Activated CD4-positive, alpha-beta T cell treated with anti-CD3 and anti-CD28 coated beads, Interleukin-2, amount 10 ng/mL, durations not matched to agents 7 days and 5 days (primary cell): ENCODE measurements at places on chromosomes 2 and 18. TPM values are rescaled to one million over a fixed set of nuclear protein-coding genes. Genes with fewer than 3 reads are reported as not detected.

DNA sequence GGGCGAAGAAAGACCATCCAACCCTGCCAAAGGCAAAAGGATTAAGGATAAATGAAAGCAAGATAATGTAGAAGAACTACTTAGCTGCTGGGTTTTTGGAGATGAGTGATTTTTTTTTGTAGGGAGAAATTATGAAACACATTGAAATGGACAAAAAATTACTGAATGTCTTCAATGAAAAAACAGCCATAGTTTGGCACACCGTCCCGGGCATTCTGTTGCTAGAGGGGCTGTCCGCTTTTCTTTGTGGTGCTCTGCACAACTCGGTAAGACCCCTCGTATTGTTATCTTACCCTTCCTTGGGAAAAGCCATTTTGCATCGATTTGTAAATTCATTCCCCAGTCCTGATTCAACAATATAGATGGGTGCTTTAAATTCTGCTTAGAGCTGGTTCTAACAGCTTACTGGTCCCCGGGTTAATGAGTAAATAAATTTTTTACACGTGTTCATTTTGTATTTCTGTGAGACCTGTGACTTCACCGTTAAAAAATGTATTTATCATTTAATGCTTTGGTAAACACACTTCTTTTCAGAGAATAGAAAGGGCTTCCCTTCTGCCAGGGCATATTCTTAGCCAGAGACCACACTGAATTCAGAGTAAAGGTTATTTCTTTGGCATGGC lies 912 bp upstream of the LAPTM4A start:
- H3K4me1 ChIP-seq, result peaks cover 23% of the 10 kb centered on the region
- H3K36me3 ChIP-seq, result no peaks in the 10 kb centered on the region

GRCh38 chr2:202035089-202035940 lies 1.7 kb downstream of the FZD7 start:
- DNase-seq, result peak; percentile 10
- H3K36me3 ChIP-seq, result no peaks in the 10 kb centered on the region
- H3K4me3 ChIP-seq, result peak overlapping the region; percentile 74
- no peak overlapping the region for H3K27ac ChIP-seq

- peaks cover 6% of the 10 kb centered on the region for H3K27me3 ChIP-seq
- H3K27ac ChIP-seq, result no peak overlapping the region
- no peak overlapping the region for H3K4me3 ChIP-seq
- no peaks in the 10 kb centered on the region for H3K4me1 ChIP-seq
- DNase-seq, result no peak
Measured at GRCh38 chr2:122663620-122664019, 908.2 kb downstream of the TSN start.

DNA sequence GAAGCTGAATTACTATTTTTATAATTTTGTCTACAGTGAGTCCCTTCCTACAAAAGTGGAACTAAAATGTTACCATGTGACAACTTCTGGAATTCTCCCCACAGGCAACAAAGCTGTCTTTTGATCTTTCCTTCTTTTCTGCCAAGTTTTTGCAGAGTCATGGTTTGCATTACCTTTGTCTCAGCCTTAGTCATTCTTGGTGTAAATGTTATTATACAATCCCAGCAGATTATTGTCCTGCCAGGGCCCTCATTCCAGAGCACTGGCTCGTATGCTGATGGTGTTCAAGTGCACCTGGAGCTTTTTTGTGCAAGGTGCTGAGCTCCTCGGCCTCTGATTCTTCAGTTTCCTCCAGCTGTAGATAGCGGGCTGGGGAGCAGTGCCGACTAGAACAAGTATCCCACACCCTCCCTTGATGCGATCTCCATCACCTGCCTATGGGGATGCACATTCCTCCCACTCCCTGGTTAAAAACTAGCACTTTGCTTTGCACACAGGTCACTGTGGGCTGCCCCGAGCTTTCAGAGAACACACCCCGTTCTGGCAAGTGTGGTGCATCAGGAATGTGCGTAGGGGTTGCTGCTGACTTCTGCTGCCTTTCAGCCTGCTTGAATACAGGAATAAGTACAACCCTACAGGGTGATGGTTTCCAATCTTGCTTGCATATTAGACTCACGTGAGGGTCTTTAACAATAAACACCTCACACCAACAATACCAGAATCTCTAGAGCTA lies 263.6 kb downstream of the RNF144A start:
- no peak overlapping the region for H3K4me3 ChIP-seq
- no peaks in the 10 kb centered on the region for H3K4me1 ChIP-seq
- no peaks in the 10 kb centered on the region for H3K36me3 ChIP-seq
- no peak for DNase-seq
- H3K27me3 ChIP-seq, result no peaks in the 10 kb centered on the region
- no peak overlapping the region for H3K27ac ChIP-seq

DNA sequence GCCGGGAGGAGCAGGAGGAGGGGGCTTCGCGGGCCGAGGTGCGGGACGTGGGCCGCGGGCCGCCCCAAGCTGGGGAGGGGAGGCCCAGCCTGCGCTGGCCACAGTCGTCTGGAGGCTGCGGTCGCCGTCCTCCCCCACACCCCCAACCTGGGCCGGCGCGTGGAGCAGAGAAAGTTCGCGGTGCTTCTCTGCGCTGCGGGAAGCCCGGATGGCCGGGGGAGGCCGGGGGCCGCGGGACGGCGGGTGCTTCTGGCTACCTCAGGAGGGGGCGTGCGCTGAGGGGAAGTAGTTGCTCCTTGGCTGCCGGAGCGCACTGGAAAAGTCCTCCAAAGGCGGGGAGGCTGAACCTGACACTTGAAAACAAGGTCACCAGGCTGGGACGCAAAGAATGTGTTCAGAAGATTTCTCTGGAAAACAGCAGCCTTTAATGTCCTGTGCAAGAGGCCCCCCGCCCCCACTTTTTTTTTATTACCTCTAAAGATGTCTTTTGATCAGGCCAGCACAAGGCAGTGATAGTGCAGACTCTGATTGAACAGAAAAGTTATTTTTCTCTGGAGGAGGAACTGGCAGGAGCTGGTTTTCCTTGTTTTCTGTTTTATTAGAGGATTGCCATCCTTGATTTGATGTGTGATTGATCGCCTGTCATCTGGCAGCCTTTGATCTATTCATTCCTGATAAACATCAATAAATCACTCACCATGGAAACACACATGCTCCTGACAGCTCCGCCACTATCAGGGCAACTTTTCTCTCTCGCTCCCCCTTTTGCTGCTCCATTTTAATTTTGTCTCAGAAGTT lies 1.6 kb downstream of the TSHZ1 start:
- H3K27ac ChIP-seq, result peak overlapping the region; percentile 88
- peaks cover 65% of the 10 kb centered on the region for H3K4me1 ChIP-seq
- peaks cover 5% of the 10 kb centered on the region for H3K27me3 ChIP-seq
- DNase-seq, result peak; percentile 22
- H3K4me3 ChIP-seq, result peak overlapping the region; percentile 80

- H3K4me3 ChIP-seq, result peak overlapping the region; percentile 68
- peaks cover 50% of the 10 kb centered on the region for H3K36me3 ChIP-seq
- H3K4me1 ChIP-seq, result peaks cover 91% of the 10 kb centered on the region
- DNase-seq, result no peak
- H3K27me3 ChIP-seq, result no peaks in the 10 kb centered on the region
- H3K27ac ChIP-seq, result peak overlapping the region; percentile 92
Measured at GRCh38 chr2:239259173-239259572, 141.6 kb downstream of the HDAC4 start.

GRCh38 chr18:8084160-8084559 lies 517.0 kb downstream of the PTPRM start:
- H3K27me3 ChIP-seq, result no peaks in the 10 kb centered on the region
- H3K27ac ChIP-seq, result no peak overlapping the region
- no peak overlapping the region for H3K4me3 ChIP-seq
- no peaks in the 10 kb centered on the region for H3K4me1 ChIP-seq

ACTR3 gene
- total RNA-seq, result 633 TPM

C1GALT1C1L gene
- total RNA-seq, result not detected

IL36G gene
- not detected for total RNA-seq

ANKRD53 gene
- not detected for total RNA-seq

ALK gene
- not detected for total RNA-seq

KCNJ3 gene
- total RNA-seq, result not detected

CD8B2 gene
- not detected for total RNA-seq

ICOS gene
- 63.6 TPM for total RNA-seq

GALR1 gene
- not detected for total RNA-seq
